ENCODE measurements at places on chromosomes 16 and 17. TPM values are rescaled to one million over a fixed set of nuclear protein-coding genes. Genes with fewer than 3 reads are reported as not detected.

GRCh38 chr17:71632328-71632727 is 488.5 kb upstream of the SOX9 start:
- DNase-seq: peak; percentile 42

DNA sequence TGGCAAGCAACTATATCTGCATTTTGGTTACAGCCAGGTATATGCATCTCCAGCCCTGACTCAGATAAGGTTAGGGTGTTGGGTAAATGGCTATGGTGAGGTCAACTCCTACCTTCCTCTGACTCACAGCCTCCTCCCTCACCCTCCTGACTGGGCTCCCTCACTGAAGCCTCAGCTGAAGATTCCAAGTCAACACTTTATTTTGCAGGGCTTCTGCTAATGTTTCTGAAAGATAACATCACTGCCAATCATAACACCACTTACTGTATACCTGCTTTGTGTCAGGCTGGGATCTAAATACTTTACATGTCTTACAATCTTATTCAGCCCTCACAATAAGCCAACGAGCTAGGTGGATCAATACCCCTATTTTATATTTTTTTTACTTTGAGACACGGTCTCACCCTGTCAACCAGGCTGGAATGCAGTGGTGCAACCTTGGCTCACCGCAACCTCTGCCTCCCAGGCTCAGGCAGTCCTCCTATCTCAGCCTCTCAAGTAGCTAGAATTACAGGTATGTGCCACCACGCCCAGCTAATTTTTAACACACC is 47.8 kb upstream of the GCSH start:
- DNase-seq: peak; percentile 35

GRCh38 chr17:63476854-63477479 is at the start of gene ACE:
TSS of gene ACE (plus strand) at chr17:63477061. CDS start at chr17:63477095, 34 bp downstream.
- DNase-seq: peak; percentile 53

DNA sequence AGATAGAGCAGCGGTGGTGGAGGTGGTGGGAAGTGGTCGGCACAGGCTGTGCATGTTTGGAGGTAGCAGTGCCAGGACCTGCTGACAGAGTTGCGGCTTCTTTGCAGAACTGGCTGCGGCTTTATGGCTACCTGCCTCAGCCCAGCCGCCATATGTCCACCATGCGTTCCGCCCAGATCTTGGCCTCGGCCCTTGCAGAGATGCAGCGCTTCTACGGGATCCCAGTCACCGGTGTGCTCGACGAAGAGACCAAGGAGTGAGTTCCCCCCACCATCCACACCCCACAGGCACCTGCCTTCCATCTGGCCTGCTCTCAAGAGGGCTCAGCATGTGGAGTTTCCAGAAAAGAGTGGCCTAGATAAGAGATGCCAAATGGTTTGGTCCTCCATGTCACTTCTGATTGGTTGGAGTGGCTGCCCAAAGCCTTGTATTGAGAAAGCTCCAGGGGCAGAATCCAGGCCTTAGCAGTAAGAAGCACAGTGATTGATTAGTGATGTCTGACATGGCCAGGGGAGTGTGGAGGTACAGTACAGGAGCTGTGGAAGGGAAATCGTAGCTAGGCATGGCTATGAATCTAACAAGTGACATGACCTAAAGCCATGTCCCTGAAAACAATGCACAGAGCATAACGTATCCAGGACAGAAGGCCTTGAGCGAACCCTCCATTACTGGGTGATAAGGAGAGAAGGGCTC is 12.0 kb downstream of the MMP15 start:
- no peak for DNase-seq

DNA sequence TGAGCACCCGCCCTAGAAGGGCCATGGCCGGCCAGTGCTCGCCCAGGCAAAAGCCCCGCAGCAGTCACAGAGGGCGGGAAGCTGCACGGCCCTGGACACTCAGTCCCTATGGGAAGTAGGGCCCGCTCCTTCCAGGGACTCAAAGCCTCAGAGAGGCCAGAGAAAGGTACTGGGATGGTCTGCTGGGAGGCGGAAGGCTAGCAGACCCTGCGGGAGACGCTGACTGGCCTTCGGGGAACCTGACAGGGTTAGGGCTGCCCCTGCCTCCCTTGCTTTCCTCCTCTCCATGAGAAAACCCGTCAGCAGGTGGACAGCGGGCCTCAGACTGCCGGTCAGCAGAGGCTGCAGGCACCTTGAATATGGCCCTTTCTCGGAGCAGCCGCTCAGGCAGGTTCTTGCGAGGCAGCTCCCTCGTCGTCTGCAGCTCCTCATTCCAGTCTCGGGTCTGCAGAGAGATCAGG is 11.5 kb downstream of the CLUH start:
- DNase-seq: no peak

DNA sequence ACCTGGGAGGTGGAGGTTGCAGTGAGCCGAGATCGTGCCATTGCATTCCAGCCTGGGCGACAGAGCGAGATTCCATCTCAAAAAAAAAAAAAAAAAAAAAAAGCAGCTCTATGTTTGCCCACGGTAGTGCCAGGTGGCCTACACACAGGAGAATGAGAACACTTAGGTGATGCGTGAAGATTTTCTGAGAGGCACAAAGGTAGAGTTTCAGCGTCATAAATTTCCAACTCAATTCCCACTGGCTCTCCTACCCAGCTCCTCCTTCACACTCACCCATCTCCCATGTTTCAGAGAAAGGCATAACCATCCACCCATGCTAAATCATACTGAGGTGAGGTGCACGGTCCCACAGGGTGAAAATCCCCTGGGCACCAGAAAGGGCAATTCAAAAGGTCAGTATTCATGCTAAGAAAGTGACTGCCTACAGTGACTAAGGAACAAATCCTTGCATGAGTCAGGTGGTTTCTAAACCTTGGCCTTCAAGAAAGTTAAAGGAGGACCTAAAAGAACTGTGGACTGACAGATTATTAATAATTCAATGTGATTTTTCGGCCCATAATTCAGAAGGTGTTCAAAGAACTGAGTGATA is 4.8 kb downstream of the DCAKD start:
- DNase-seq: no peak

CES1 gene
- 9.0 TPM for total RNA-seq

XYLT1 gene
- 6.9 TPM for total RNA-seq

SLC16A6 gene
- total RNA-seq: 3.8 TPM

CUEDC1 gene
- 5.0 TPM for total RNA-seq

TCAP gene
- not detected for total RNA-seq

PRSS33 gene
- total RNA-seq: not detected

Measured in Daoy (cell line).